Activated T-cell treated with anti-CD3 and anti-CD28 coated beads for 48 hours (primary cell): ENCODE measurements at places on chromosomes 1 and 21.

GRCh38 chr1:35810096-35810881, 2.5 kb downstream of the AGO4 start:
- DNase-seq, result no peak

DNA sequence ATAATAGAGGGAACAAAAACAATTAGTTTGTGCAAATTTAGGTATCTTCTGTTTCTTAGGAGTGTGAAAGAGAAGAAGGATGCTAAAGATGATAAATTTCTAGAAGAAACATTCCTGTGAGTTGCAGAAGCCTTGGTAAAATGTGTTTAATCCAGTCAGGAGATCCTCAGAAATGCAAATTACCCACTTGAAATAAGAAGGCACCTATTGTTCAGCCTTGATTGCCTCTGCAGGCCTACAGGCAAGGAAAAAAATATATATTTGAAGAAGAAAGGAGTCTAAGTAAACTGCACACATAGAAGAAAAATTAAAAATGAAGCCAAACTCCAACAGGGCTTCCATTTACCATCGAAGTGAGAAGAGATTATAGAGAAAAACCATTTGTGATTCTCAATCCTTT, 51.0 kb upstream of the LHX8 start:
- no peak for DNase-seq

DNA sequence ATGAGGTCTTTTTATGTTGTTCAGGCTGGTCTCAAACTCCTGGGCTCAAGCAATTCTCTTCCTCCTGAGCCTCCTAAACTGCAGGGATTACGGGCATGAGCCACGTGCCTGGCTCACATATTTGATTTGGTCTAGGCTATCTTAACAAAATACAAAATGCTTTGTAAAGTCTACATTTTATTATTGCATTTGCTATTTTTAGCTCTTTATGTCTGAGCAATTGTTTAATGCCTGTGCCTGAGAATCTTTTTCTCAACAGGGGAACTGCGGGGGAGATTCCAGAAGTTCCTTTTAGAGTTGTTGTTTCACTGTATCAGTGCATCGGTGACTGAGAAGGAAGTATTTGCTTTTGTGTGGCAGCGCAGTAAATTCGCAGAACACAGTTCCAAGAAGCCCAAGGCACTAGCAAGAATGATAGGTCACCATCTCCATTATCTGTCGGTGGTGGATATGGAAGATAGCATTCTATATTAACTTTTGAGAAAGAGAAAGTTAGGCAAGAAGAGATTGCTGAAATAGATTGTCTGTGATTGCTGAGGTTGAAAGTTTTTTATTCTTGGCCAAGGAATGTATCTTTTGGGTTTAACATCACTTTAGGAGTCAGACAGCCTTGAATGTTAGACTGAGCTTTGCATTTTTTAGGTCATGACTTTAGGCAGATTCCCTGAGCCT, 167.3 kb downstream of the PDE4B start:
- no peak for DNase-seq

DNA sequence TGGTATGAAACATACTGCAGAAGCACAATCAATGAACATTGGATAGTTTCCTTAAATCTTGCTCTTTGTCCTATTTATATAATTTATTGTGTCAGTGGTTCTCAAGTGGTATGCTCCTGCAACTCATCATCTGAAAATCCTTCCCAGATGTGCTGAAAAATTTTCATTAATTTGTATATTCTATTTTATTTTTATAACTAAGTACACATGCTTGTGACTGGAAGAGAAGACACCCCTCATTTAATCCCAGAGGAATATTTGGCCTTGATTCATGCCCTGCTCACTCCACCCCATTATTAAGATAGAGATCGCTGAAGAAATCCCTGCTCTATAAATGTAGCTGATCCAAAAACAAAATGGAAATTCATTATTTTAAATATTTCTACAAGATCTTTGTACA, 870.5 kb upstream of the CXADR start:
- DNase-seq, result no peak

DNA sequence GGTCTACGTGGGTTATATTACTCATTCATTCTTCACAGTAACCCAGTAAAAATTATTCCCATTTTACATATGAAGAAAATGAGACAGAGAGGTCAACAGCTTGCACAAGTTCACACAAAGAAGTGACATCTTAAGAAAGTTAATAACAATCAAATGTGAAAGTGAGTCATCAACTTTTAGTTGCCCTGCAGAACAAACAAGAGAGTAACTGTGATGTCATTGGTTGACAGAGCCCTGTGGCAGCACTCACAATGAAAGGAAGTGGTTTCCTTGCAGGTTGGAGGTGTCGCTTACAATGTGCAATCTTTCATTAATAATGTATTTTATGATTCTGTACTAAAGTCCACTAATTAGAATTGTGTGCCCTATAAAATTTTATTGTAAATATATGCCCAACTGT, 369.6 kb downstream of the RYR2 start:
- DNase-seq, result no peak

DNA sequence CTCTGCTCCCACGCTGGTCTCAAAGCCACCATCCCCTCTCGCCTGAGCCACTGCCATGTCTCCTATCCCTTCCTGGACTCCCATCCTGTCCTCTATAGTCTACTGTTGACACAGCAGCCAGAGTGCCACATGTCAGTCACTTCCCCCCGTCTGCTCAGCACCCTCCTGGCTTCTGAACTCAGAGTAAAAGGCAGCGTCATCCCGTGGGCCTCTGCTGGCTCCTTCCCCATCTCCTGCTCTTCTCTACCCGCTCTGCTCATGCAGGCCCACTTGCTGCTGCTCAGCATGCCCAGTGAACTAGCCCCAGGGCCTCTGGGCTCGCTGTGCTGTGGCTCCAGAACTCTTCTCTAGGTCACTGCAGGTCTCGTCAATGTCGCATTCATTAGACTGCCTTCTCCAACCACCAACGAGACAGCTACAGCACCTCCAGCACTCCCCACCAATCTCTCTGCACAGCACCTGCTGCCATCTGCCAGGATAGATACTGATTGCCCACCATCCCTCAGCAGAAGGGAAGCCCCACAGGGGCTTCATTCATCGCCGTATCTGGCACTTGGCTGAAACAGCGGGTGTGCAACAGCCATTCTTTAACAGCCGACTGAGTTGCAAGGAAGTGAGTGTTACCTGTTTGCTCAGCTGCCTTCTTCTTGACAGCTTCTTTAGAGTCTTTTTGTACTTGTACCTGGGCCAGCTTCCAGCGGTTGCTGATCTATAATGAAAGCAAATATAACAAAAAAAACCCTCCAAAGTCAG, 11.8 kb upstream of the SRM start:
- no peak for DNase-seq

DNA sequence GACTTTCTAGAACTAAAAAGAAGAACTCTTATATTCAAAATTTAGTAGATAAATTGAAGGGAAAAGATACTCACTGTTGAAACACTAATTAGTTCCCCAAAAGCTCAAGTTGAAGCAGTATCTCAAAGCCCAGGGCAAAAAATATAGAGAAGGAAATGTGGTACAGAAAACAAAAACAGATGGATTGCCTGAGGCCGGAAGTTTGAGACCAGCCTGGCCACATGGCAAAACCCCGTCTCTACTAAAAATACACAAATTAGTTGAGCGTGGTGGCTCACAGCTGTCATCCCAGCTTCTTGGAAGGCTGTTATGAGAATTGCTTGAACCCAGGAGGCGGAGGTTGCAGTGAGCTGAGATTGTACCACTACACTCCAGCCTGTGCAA, 36.0 kb downstream of the FAM177B start:
- no peak for DNase-seq

- no peak for DNase-seq
Observed at GRCh38 chr21:45109831-45110492, 35.6 kb downstream of the ADARB1 start.

GRCh38 chr1:205430696-205431305, 8.9 kb upstream of the LEMD1 start:
- peak; percentile 51 for DNase-seq

- no peak for DNase-seq
Observed at GRCh38 chr1:53642607-53643006, 96.4 kb downstream of the GLIS1 start.

- DNase-seq, result no peak
Observed at GRCh38 chr1:38018864-38019343, 6.4 kb downstream of the UTP11 start.

- no peak for DNase-seq
Observed at GRCh38 chr1:118047650-118048224, 118.2 kb downstream of the WDR3 start.

- no peak for DNase-seq
Observed at GRCh38 chr1:167913895-167914496, at the start of gene ADCY10. Gene ADCY10, minus strand, starts transcription at chr1:167914134. Its CDS starts 8,994 bp downstream, at chr1:167905140.
